Fibroblast of skin of back (primary cell): ENCODE measurements at places on chromosomes 5 and 9.
A peak's percentile ranks its signal among the peaks of the same experiment; 100 is the strongest.

DNA sequence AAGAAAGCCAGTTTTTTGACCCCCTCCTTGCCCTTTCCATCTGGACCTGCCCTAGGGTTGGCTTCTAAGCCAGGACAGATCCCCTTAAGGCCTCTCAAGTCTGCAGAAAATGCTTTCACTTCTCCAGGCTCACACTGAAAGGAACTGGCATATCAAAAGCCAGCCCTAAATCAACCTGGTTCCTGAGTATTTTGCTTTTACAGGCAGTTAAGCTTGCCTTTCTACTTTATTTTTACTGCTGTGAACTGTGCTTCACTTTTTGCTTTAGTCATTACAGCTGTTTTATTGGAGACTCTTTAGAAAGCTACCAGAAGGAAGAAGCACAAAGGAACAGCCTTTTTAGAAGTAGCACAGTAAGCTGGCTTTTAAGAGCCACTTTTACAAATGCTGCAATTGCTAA is 5.0 kb downstream of the TARS1 start:
- no peak for DNase-seq

- DNase-seq = peak; percentile 72
These were observed 725 bp downstream of the NDUFB6 start for GRCh38 chr9:32571969-32572899.

GRCh38 chr9:134396825-134397224 is 70.6 kb downstream of the RXRA start:
- peak; percentile 35 for DNase-seq

- DNase-seq = peak; percentile 95
These were observed 164.3 kb upstream of the OTULINL start for GRCh38 chr5:14417276-14417730.

DNA sequence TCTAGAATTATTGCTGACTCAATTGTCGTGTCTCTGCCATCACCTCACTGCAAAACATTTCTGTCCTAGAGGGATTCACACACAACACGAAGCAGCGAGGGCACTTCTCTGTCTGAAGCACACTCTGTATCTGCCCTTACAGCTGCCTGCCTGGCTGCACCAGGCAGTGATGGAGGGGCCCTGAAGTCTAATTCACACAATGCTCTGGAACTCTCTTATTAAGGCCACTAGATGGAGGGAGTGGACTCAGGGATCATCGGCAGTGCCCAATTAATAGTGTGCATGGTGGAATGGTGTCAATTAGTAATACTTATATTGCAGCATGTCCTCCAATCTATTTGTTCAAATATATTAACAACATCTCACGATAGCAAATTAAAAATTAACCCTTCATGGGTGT is 157.5 kb upstream of the MAP1B start:
- DNase-seq = no peak

GRCh38 chr9:95528908-95529502 is 12.2 kb upstream of the PTCH1 start:
- no peak for DNase-seq

DNA sequence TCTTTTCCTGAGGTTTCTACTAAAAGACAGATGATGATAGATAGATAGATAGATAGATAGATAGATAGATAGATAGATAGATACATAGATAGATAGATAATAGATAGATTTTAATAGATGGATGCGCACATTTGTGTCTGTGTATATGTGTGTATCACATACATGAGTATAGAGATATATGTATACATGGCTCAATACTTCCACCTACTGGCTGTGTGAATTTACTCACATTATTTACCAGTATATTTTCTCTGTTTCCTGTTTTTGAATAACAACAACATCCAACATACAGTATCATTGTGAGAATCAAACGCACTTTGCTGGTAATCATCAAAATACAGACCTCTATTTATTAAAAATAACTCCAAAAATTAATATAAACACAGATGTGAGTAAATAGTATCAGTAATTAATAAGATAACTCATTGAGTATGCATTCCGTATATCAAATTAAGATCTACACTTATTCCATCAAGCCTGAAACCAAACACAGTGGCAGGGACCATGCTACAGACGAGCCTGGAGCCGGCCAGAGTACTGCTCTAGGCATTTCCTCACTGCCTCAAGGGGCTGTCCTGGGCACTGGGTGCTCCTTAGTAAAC is 338.0 kb downstream of the SEMA5A start:
- DNase-seq = peak; percentile 54

GRCh38 chr5:148397968-148398595 is 14.3 kb downstream of the FBXO38 start:
- DNase-seq = no peak

GRCh38 chr5:147805030-147805454 is 22.5 kb upstream of the JAKMIP2 start:
- no peak for DNase-seq

- no peak for DNase-seq
These were observed 548.6 kb downstream of the CSNK1G3 start for GRCh38 chr5:124060413-124061067.

- no peak for DNase-seq
These were observed 99.0 kb downstream of the OLFM1 start for GRCh38 chr9:135186248-135187164.

- DNase-seq = no peak
These were observed 94.3 kb downstream of the SREK1 start for GRCh38 chr5:66238435-66238834.

DNA sequence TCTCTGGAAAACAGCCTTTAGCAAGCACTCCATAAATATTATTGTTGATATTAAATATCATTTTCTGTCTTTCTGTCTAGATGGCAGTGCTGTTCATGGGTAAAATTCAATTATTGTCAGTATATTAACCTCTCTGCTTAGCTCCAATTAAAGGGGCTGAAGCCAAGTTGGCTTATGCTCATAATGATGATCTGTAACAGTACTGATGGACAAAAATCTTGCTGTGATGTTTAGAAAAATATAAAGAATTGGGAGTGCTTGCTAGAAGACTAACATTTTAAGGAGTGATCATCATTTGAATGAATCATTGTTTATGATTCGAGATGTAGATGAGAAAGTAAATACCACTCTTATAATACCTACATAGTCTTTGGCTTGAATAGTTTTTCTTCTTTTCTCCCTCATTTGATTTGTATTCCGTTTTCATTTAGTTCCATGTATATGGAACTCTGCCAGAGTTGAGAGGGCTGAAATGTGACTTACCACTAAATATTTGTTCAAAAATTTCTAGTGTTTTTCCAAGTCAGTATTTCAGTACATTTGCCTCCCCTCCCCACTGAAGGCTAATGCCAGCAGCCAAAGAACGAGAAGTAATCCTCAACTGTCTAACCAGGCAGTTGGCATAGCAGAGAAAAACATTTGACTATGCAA is 538.3 kb downstream of the CSNK1G3 start:
- DNase-seq = no peak

DNA sequence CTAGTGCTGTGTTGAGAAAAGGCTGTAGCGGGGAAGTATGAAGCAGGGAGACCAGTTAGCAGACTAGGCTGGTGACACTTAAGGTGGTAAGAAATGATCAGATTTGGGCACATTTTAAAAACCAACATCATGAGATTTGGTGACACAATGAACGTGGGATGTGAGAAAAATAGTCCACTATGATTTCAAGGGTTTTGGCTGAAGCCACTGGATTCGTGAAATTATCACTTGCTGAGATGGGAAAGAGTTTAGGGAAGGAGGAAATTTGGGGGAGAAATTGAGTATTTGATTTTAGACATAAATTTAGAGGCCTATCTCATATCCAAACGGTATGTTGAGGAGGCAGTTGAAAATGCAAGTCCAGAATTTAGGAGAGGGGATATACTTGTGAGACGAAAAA is 23.1 kb downstream of the SKP2 start:
- no peak for DNase-seq

DNA sequence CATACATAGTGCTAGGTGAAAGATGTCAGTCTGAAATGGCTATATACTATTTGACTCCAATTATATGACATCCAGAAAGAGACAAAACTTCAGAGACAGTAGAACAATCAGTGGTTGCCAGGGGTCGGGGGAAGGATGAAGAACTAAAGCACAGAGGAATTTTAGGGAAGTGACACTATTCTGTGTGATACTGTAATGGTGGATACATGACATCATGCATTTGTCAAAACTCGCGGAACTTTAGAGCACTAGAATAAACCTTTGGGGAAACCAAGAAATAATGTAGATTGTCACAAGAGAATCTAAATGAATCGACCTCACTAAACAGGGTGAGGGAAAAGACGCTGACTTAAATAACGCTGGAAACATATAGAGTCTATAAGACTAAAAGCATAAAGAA is 107.0 kb upstream of the RETREG1 start:
- DNase-seq = no peak

DNA sequence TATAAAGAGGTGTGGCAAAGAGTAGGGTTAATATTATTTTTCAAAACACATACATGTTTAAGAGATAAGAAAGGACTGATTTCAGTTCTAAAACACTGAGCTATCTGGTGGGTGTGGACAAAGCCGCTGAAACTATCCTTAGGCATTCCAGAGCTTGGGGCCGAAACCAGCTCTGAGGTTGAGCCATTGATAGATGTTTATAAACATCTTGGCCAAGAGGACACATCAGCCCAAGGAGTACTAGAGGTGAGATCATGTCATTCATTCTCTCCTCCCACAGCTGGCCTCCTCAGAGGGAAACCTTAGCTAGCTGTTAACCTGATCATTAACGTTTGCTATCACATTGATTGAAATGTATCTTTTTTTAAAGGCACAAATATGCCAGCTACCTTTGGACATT is 89.9 kb downstream of the NLN start:
- no peak for DNase-seq

GRCh38 chr5:1089621-1090040 is 22.2 kb downstream of the SLC12A7 start:
- DNase-seq = no peak

DNA sequence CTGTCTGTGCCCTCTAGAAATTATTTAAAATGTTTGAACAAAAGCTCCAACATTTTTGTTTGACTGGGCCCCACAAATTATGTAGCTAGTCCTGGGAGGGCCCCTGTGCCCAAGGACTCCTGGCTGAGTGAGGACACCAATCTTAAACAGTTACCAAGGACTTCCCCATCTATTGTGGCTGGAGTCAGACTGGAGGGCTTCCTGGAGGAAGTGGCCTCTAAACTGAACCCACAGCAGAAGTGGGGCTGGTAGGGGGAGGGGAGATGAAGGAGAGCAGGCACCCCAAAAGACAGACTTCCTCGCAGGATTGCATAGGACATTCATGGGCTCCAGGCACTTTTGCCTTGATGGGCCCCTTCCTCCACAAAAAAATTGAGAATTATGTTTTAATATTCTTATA is 8.1 kb downstream of the ADAMTS13 start:
- DNase-seq = no peak

- no peak for DNase-seq
These were observed 216.4 kb downstream of the TARS1 start for GRCh38 chr5:33657176-33657575.

DNA sequence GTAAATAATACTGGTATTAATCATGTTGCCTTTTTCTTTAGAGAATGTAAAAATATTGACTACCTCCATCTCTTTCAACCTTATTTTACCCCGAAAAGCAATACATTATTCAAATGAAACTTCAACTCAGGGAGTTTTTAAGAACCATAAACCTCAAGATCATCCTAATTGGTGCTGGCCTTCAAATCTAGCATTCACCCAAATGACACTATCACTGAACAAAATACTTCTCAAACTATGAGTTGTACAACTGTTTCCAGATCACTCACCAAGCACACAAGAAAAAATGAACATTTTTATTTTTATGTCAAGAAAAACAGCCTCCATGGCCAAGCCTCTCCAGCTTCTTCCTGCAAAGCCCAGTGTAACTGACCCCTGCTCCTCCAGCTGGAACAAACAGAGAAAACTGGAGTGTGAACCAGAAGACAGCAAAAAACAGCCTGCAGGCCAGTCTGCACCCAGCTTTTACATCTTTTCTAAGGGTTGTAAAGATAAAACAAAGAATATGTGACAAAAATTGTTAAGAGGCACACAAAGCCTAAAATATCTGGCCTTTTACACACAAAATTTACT is 21.2 kb downstream of the AUH start:
- DNase-seq = no peak

DNA sequence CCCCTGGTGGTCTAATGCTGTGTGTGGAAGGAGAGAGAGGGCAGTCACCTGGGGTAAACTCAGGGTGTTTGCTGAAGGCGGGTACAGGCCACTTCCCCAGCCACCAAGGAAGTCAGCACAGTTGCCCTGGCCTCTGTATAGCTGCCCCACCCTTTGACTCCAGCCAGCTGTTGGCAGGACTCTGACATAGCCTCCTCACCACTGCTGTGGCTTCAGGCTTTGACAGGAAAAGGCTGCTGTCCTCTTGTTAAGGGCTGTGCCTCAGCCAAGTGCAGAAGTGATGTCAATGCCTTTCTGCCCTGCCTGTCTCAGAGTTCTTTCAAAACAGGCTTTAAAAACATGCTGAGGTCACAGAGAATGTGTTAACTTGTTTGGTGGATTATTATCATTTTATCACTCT is 487.2 kb upstream of the KLF4 start:
- DNase-seq = no peak

GRCh38 chr5:76867827-76868693 is 18.2 kb downstream of the S100Z start:
- peak; percentile 54 for DNase-seq

DNA sequence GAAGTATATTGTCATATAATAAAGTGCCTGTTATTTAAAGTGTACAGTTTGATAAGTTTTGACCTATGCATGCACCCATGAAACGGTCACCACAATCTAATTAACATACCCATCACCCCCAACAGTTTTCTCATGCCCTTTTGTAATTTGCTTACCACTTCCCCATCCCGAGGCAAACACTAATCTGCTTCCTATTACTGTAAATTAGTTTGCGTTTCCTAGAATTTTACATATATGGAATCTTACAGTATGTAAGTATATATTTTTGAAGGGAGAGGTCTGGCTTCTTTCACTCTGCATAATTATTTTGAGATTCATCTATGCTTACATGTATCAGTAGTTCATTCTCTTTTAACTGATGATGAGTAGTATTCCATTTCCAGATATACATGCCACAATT is 56.5 kb downstream of the AMBP start:
- no peak for DNase-seq

- no peak for DNase-seq
These were observed 161.1 kb downstream of the TARS1 start for GRCh38 chr5:33601881-33602280.

DNA sequence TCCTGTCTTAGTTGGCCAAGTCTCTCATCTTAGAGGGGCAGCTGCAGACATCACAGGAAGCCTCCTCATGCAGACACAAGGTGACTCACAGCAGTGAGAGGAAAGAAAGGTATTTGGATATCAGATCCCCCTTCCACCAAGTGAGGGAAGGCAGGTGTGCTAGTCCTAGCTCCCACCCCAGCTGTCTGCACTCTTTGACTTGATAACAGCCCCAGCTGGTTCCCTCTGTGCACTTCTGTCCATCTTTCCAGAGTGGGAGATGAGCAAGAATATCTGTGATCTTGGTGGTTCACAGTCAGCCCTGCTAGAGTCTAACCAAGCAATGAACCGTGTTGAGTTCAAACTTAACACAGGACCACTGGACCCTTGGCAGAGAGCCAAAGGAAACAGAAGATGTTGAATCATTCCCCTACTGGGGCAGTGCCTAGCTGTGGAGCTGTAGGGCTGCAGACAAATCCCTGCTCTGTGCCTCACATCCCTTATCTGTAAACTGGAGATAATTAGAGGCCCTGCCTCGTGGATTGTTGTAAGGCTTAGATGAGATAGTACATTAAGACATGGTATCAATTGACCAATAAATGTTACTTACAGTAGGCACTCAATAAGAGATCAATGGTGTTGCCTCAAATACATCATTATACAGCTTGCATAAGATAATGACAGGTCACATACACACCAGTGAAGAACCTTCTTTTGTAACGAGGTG is 39.1 kb downstream of the SH3RF2 start:
- peak; percentile 92 for DNase-seq

GRCh38 chr5:55177078-55177477 is 4.1 kb upstream of the CDC20B start:
- DNase-seq = no peak
